ENCODE measurements at places on chromosomes 1 and 21.
A peak's percentile ranks its signal among the peaks of the same experiment; 100 is the strongest.

DNA sequence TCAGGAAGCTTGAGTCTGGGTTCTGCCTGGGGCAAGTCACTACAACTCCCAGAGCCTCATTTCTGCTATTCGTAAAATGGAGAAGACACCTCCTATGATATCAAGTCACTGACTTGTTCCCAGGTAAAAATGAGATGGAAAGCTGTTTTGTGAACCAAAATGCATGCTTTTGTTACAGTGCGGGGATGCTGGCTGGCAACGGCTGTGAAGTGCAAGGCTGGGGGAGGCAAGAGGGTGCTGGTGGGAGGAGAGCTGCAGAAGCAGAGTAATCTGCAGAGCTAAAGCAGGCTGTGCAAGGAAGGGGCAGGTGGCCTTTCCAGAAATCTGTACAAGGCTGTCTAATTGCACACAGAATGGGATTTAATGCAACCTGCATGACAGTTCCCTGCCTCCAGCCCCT is 150.9 kb downstream of the CNIH3 start:
- no peak for DNase-seq

DNA sequence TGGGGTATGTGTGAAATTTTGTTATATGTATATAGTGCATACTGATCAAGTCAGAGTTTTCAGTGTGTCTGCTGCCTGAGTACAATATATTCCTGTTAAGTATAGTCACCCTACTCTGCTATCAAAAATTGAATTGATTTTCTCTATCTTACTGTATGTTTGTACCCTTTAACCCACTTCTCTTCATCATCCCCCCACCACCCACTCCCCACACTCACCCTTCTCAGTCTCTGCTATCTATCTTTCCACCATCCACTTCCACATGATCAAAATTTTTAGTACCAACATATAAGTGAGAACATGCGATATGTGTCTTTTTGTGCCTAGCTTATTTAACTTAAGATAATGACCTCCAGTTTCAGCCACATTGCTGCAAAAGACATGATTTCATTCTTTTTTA is 4.2 kb downstream of the LY9 start:
- no peak for DNase-seq

DNA sequence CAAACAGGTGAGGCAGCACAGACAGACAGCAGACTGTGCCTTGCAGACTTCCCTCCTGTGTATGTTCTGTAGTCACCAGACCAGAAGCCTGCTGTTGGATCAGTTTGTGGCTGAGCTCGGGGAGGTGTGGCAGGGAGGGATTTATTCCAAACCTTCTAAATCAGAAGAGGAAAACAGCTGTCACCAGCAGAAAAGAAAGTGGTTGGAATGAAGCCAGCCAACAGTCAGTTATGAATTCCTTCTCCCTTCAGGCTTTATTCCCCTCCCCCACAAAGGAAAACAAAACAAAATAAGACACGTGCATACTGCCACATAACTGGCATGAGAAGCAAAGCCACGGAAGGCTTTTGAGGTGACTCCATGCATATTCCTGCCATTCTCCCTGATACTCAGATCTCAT is 19.0 kb upstream of the PIGV start:
- DNase-seq: no peak

GRCh38 chr21:46325073-46325912 is 1.3 kb downstream of the PCNT start:
- DNase-seq: peak; percentile 39

DNA sequence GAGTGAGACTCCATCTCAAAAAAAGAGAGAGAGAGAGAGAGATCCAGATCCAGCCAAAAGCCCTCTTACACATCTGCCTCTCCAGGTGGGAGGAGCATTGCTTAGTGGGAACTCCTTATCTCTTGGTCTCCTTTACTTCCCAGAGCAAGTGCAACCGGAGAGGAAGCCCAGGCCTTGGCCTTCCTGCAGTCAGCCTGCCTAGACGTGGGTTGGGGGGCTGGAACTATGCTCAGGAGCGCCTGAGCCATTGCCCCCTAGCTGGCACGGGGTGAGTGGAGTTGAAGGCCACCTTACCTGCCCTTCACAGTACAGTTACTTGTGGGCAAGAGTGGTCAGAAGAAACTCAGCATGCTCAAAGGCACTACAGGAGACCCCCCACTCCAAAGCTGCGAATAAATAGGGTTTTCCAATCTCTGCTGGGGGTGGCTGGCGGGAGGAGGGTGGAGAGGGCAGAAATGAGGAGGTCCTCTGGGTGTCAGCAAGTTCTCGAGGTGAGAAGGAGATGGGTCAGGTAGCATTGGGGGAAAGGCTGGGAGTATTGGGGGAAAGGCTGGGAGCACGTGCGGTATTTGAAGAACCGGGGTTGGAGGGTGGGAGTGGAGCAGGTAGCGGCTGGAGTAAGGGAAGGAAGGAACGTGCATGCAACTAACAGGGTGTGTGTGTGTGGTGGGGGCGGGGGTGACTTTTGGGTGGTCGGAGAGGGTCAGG is 4.7 kb upstream of the DMBX1 start:
- DNase-seq: no peak

DNA sequence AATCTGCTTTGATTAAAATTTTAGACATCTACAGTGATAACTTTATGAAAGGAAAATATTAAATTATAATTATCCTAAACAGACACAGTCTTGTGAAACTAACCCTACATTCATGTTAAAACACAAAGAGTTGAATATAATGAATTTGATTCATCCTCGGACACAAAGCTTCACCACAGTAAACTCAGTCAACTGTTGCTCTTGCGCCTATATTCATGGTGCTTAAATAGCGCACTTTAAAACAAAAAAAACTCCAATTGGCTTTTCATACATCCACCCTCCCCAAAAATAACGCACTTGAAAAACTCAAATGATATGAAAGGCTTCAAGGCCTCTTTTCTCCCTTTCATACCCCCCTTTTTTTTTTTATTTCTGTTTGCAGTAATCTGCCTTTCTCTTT is 260.3 kb downstream of the FAF1 start:
- DNase-seq: no peak

GRCh38 chr1:66552829-66553228 is 18.9 kb downstream of the SGIP1 start:
- no peak for DNase-seq

DNA sequence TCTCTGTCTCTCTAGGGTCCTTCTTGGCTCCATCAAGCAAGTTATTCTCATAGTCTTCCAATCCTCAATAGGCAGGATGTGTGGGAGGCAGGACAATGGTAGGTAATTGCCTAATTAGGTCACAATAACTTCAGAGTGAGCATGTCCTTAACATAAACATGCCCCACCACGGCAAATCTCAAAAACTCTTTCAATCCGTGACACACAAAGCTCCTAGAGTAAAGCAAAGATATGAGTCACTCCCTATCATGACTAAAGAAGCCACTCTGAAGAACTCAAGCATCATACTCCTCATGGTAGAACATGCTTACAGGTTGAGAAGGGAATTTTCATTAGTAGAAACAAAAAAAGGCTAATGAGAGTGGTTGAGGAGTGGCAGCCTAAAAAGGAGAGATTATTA is 4.9 kb downstream of the HAO2 start:
- DNase-seq: no peak

GRCh38 chr1:217495249-217495648 is 135.6 kb downstream of the GPATCH2 start:
- no peak for DNase-seq

DNA sequence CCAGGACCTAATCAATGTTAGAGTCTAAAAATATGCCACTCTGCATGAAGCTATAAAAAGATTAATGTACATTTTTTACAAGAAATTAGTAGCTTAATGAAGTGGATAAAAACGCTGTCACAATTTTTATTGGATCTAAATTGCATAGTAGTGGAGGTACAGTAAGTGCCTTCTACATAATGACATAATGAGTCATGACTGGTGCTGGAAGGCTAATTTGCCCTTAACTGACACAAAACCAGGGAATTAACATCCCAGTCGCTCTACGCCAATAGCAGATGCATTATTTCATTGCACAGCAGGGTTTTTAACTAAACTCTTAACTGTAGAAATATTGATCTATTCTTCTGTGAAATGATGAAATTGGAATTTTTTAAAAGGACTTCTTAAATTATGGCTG is 33.3 kb downstream of the RRAGC start:
- no peak for DNase-seq

GRCh38 chr1:152143150-152143887 is 15.7 kb downstream of the RPTN start:
- DNase-seq: no peak

DNA sequence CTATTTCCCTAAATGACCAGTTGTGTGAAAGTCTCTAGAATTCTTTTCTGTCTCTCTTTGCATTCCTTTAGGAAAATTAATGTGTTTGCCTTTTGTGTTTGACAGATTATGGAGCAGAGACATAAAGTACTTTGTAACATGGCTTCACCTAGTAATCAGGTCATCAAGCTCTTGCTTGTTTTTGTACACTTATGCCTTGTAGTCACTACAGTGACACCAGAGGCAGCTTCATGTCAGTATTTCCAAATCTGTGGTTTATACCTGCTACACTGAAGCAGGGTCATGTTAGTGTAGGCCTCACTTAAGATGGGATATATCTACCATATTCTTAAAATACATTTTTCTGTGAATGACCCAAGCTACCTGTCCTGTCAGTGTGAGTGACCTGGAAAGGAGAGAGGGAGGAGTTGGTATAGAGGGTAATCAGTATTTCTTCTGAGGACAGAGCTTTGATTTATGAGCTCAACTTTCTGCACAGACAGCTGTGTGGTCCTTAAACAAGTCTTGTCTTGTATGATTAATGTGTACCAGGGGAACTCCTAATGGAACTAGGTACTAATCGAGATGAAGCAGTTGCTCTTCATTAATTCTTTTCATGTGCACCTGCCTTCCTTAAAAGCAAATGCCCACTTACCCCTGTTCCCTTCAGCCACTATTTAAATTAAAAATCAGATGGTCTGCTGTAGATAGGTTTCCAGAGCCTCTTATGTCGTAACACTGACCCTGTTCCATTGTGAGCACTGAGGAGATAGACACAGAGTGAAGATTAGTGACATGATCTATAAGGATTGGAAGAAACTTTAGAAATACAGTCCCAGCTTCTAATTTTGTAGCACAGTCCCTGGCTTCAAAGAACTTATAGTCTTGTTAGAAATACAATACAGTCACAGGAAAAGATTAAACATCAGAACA is 45.7 kb downstream of the MACO1 start:
- DNase-seq: no peak
